ENCODE measurements at places on chromosomes 7 and 10. TPM values are rescaled to one million over a fixed set of nuclear protein-coding genes. Genes with fewer than 3 reads are reported as not detected.

- H3K4me1 ChIP-seq = no peaks in the 10 kb centered on the region
- H3K4me3 ChIP-seq = no peak overlapping the region
- DNase-seq = no peak
- H3K27ac ChIP-seq = no peak overlapping the region
These were observed 247.0 kb upstream of the HABP2 start for GRCh38 chr10:113305871-113306270.

- no peak overlapping the region for H3K27ac ChIP-seq
- H3K4me1 ChIP-seq = peaks cover 30% of the 10 kb centered on the region
- no peaks in the 10 kb centered on the region for H3K27me3 ChIP-seq
- DNase-seq = no peak
- H3K4me3 ChIP-seq = no peak overlapping the region
- H3K36me3 ChIP-seq = no peaks in the 10 kb centered on the region
These were observed 64.7 kb downstream of the ZMIZ1 start for GRCh38 chr10:79133416-79133815.

- no peaks in the 10 kb centered on the region for H3K4me1 ChIP-seq
- DNase-seq = no peak
- no peaks in the 10 kb centered on the region for H3K36me3 ChIP-seq
- H3K27ac ChIP-seq = no peak overlapping the region
These were observed 16.7 kb upstream of the FZD1 start for GRCh38 chr7:91247500-91247899.

GRCh38 chr7:329691-330281 lies 39.8 kb downstream of the FOXL3 start:
- no peak overlapping the region for H3K27ac ChIP-seq
- peaks cover 35% of the 10 kb centered on the region for H3K4me1 ChIP-seq
- H3K4me3 ChIP-seq = no peak overlapping the region
- DNase-seq = peak; percentile 7
- H3K36me3 ChIP-seq = no peaks in the 10 kb centered on the region

DNA sequence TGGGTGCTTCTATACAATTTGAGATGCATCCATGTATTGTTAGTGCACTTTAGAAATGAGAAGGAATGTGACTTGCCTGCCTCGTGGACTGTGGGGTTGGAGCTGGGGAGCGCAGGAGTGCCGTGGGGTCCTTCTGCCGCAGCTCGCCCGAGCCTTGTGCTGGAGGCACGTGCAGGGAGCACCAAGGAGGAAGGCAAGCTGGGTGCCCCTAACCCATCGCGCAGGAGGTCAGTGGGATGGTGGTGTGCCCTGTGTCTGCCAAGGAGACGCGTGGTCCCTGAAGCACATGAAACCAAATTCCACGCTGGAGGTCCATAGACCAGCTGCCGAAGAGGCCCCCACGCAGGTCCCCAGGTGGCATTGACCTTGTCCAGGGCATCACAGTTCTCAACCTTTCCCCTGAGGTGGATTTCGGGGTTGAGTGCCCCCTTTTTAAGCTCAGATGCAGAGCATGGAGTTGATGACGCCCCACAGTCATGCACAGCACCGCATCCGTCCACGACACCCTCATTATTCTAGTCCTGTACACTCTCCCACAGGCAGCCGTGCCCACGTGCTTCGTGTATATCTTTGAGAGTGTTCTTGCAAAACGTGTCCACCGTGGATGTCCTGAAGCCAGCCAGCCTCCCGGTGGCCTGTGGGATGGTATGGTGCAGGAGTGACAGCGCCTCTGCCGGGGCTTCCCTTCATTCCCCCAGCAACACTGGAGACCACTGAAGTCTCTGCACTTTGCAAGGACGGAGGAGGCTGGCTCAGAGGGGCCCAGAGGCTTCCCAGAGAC lies 35.5 kb downstream of the FKBP6 start:
- no peak overlapping the region for H3K27ac ChIP-seq
- no peak overlapping the region for H3K4me3 ChIP-seq
- H3K27me3 ChIP-seq = no peaks in the 10 kb centered on the region
- H3K36me3 ChIP-seq = no peaks in the 10 kb centered on the region

- H3K36me3 ChIP-seq = no peaks in the 10 kb centered on the region
- no peaks in the 10 kb centered on the region for H3K27me3 ChIP-seq
- no peak for DNase-seq
- no peak overlapping the region for H3K4me3 ChIP-seq
- no peaks in the 10 kb centered on the region for H3K4me1 ChIP-seq
- no peak overlapping the region for H3K27ac ChIP-seq
These were observed 126.9 kb downstream of the CNNM2 start for GRCh38 chr10:103044942-103045489.

GRCh38 chr7:92835261-92835850 lies 1.0 kb downstream of the CDK6 start:
- peak overlapping the region; percentile 79 for H3K4me3 ChIP-seq
- H3K27me3 ChIP-seq = no peaks in the 10 kb centered on the region
- DNase-seq = peak; percentile 52
- no peaks in the 10 kb centered on the region for H3K4me1 ChIP-seq

Gene ERVW-1
- total RNA-seq = not detected

Gene RBM20
- 12.0 TPM for total RNA-seq

Gene HABP2
- 9.3 TPM for total RNA-seq

DNA sequence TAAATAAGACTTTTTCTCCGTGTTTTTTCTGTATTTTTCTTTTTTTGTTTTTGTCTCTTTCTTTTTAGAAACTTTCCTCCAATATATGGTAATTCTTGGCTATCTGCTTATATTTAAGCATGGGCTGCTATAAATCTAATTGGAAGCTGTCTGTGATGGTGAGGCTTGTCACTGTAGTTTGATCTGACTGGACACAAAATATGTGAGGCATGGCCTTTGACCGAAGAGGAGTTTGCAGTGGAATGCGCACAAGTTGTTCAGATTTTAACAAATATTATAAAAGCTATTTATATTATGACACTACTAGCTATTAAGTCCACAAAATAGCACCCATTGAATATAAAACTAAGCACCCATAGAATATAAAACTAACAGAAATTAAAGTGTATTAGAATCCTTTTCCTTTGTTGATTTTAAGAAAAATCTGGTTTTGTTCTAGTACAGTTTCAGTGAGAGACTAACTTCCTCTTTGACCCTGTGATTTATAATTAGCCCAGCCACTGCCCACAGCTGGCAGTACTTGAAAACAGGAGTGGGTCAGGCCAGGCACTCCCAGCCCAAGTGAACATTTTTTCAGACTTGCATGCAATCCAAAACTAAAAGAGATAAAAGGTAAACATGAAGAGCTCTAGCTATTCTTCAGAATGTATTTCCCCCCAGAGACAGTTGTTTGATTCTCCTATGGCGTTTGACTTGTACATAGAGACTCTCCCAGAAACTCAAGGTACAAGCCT lies 69.9 kb upstream of the FGL2 start:
- no peak overlapping the region for H3K4me3 ChIP-seq
- no peak for DNase-seq
- no peak overlapping the region for H3K27ac ChIP-seq

- no peak for DNase-seq
- no peaks in the 10 kb centered on the region for H3K36me3 ChIP-seq
- no peaks in the 10 kb centered on the region for H3K4me1 ChIP-seq
- no peaks in the 10 kb centered on the region for H3K27me3 ChIP-seq
These were observed 189.9 kb downstream of the HERPUD2 start for GRCh38 chr7:35505066-35505465.

DNA sequence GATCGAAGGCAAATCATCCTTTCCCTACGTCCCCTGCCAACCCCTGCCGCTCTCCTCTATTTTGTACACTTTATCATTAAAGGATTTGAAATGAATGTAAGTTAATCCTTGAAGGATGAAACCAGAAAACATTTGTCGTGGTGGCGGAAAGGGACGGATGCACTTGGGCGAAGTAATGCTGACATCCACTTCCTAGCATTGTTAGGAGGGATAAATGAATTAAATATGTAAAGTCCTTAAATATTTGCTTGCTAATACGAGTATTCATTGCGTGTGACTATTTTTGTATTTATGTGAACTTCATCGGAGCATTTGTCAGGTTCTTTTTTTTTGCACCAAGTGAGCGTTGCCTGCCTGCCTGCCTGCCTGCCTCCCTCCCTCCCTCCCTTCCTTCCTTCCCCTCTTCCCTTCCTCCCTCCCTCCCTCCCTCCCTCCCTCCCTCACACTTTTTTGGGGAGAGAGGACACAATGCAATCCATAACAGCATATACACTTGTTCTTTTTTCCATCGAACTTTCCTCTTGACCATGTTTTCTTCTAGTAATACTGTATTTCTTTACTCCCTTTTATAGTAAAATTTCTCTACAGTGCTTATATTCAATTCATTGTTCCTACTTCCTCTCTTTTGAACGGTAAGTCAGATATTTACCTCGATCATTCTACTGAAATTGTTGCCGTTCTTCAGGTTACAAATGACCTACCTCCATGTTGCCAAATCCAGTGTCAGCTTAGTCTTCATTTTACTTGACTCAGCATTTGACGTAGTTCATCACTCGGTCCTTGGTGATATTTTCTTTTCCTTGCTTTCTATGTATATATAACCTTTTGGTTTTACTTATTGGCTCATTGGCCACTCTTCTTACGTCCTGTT lies 831 bp downstream of the CCDC7 start:
- no peaks in the 10 kb centered on the region for H3K27me3 ChIP-seq
- no peak for DNase-seq
- H3K4me1 ChIP-seq = no peaks in the 10 kb centered on the region
- no peaks in the 10 kb centered on the region for H3K36me3 ChIP-seq
- peak overlapping the region; percentile 44 for H3K4me3 ChIP-seq

Gene FAM237B
- not detected for total RNA-seq

DNA sequence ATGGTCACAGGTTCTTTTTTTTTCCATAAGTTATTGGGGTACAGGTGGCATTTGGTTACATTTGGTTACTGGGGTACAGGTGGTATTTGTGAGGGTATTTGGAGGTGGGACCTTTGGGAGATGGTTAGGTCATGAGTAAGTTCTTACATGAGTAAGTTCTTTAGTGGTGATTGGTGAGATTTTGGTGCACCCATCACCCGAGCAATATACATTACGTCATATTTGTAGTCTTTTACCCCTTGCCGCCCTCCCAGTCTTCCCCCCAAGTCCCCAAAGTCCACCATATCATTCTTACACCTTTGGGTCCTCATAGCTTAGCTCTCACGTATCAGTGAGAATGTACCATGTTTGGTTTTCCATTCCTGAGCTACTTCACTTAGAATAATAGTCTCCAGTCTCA lies 49.2 kb upstream of the R3HCC1L start:
- DNase-seq = no peak
- no peaks in the 10 kb centered on the region for H3K4me1 ChIP-seq
- H3K27me3 ChIP-seq = peaks cover 2% of the 10 kb centered on the region
- no peak overlapping the region for H3K27ac ChIP-seq

DNA sequence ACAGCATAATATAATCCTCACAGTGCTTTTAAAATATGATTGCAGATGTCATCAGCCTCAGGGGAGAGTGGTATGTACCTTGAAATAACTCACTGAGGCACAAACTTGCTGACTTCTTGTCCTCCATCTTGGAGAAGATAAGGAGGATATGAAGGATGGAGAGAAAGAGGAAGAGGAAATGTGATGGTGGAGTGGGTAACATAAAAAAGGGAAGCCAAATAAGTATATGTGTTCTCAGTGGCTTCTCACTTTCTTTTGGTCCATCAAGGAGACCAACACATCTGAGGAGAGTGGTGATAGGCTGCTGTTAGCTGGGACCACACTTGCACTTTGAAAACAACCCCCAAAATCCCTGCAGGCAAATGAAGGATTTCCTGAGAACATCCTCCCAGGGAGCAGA lies 21.6 kb upstream of the ZNF37A start:
- DNase-seq = no peak
- no peak overlapping the region for H3K4me3 ChIP-seq

DNA sequence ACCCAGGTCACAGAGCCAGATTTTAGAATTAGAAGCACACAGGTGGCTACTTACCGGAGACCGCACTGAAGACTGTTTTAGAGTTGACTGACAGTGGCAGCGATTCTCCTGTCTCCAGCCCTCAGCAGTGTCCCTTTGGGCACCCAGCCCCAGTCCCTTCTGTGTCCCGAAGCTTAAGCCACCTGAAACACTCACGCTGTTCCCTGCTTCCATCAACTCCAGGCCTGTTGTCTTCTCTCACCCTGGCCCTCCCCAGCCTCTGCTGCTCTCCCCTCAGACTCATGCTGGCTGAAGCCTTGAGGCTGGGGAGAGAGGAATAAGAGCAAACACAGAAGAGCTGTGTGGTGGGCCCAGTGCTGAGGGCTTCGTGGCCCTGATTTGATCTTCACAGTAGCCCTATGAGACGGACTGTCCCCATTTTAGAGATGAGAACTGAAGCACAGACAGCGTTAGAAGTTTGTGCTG lies 10.6 kb downstream of the SAP25 start:
- H3K4me1 ChIP-seq = peaks cover 7% of the 10 kb centered on the region
- H3K27me3 ChIP-seq = no peaks in the 10 kb centered on the region
- peaks cover 4% of the 10 kb centered on the region for H3K36me3 ChIP-seq
- no peak overlapping the region for H3K4me3 ChIP-seq
- H3K27ac ChIP-seq = no peak overlapping the region

DNA sequence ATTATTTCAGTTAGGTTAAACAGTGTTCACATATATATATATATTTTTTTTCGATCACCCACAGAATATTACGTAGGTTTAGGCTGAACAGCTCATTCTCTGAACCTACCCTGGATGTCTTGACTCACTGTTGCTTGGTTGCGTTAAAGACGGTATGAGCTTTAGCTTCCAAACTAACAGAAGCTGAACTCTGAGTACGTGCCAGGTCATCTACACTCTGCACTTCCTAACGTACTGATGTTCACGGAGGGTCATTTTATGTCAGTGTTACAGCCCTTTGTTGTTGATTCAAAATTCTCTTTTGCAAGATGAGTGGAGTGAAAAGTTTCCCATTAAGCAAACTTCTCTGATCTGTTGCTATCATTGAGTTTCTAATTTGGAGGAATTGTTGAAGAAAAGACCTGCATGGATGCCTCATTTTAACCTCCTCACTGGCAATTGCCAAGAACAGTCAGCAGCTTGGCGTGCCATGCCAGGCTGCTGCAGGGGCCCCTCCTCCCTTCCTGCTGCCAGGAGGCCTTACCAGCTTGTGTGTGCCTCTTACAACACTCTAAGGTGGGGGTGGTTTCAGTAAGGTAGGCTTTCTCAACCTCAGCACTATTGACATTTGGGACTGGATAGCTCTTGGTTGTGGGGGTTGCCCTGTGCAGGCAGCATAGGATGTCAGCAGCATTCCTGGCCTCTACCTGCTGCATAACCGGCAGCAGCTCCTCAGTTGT lies 44.3 kb downstream of the INSYN2A start:
- H3K27me3 ChIP-seq = no peaks in the 10 kb centered on the region
- no peaks in the 10 kb centered on the region for H3K4me1 ChIP-seq
- H3K27ac ChIP-seq = no peak overlapping the region
- no peaks in the 10 kb centered on the region for H3K36me3 ChIP-seq
- no peak overlapping the region for H3K4me3 ChIP-seq

DNA sequence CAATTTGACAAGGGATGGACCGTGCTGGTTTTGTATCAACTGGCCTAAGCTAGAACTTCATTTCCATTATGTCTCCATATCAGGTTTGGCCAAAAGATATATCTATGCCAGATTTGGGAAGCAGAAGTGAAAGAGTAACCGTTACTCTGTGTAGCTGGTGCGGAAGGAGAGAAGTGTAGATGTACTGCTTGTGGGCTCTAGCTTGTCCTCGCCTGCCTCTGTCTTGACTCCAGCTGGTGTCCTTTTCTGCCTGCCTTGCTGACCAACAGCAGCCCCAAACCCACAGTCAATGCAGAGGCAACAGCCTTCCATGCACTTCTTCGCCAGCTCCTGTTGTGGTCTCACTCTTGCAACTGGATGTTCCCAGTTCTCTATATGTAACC lies 128.5 kb downstream of the KIF20B start:
- no peak overlapping the region for H3K27ac ChIP-seq
- H3K27me3 ChIP-seq = no peaks in the 10 kb centered on the region
- no peaks in the 10 kb centered on the region for H3K4me1 ChIP-seq
- no peak for DNase-seq

Measured in pancreas (tissue), 10 donors.